ENCODE measurements at places on chromosomes 5 and 9. TPM values are rescaled to one million over a fixed set of nuclear protein-coding genes. Genes with fewer than 3 reads are reported as not detected.

DNA sequence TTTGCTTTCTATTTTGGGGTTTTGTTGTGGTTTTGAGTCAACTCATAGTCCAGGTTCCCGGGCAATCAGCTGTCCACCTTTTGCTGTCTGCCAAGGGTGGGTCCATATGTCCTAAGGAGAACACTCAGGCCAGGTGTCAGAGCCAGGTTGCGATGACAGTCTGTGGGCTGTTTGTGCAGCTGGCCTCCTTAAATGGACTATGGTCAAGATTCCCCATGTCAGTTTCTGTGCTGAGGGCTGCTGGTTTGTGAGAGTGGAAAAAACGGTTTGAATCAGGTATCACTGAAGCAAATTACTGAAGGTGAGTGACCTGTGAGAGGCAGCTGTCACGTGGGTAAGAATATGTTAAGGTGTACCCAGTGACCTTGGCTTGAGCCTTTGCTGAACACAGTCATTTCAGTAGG is 33.0 kb downstream of the SNX30 start:
- peaks cover 15% of the 10 kb centered on the region for H3K4me1 ChIP-seq
- DNase-seq = peak; percentile 31
- no peaks in the 10 kb centered on the region for H3K27me3 ChIP-seq
- H3K4me3 ChIP-seq = no peak overlapping the region
- H3K36me3 ChIP-seq = no peaks in the 10 kb centered on the region

GRCh38 chr5:32446630-32447029 is 2.1 kb upstream of the ZFR start:
- no peak overlapping the region for H3K4me3 ChIP-seq
- no peaks in the 10 kb centered on the region for H3K27me3 ChIP-seq
- H3K36me3 ChIP-seq = no peaks in the 10 kb centered on the region
- no peak overlapping the region for H3K27ac ChIP-seq

Gene SPATA31E1
- total RNA-seq = not detected

DNA sequence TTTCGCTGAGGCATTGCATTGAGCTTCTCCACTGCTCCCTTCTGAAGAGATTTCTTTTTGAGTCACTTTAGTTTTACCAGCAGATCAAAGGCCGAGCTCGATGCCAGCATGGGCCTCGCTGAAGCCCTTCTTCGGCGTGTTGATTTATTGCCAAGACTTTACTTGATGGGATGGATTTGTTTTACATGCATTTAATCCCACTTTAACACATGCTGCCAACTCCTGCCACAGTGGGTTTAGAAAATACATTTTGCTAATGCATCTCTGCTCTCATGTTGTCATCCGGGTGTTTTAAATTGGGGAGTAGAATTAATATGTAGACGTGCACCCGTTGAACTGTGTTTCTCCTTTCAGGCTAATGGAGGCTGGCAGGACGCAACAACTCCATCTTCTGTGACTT is 218.3 kb downstream of the PBX3 start:
- no peaks in the 10 kb centered on the region for H3K4me1 ChIP-seq
- peaks cover 20% of the 10 kb centered on the region for H3K36me3 ChIP-seq
- H3K27me3 ChIP-seq = no peaks in the 10 kb centered on the region
- no peak overlapping the region for H3K4me3 ChIP-seq

Gene LMNB1
- total RNA-seq = 20.9 TPM

Gene CYLC2
- total RNA-seq = not detected

GRCh38 chr5:124512952-124513632 is 233.3 kb downstream of the ZNF608 start:
- peaks cover 4% of the 10 kb centered on the region for H3K4me1 ChIP-seq
- H3K27me3 ChIP-seq = no peaks in the 10 kb centered on the region
- no peak overlapping the region for H3K4me3 ChIP-seq

Measured in vagina (tissue), 2 donors.